Astrocyte (in vitro differentiated cells and primary cell): ENCODE measurements at places on chromosomes 2 and 18. TPM values are rescaled to one million over a fixed set of nuclear protein-coding genes. Genes with fewer than 3 reads are reported as not detected.

DNA sequence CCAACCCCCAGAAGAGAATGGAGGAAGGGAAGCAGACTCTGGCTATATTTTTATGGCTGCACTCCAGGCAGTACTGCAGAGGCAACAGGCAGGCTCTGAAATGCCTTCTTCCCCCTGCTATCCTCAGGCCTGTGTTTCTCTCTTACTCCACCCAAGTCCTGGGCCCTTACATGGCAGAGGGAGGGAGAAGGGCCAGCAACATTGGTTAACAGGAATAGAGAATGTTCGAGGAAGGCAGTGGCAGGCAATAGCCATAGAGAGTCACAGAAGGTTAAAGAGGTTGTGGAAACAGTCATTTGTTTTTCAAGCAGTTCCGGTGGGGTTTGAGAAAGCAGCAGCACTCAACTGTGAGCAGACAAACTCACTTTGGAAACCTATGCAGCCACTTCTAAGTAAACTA is 15.1 kb upstream of the DARS1 start:
- DNase-seq = no peak

ZNF638 gene
- total RNA-seq = 87.1 and 91.7 TPM in 2 replicates

GRCh38 chr2:239285932-239286230 is 114.9 kb downstream of the HDAC4 start:
- DNase-seq = no peak

- no peak for DNase-seq
These were observed 79.0 kb downstream of the STPG4 start for GRCh38 chr2:47076126-47076506.

DNA sequence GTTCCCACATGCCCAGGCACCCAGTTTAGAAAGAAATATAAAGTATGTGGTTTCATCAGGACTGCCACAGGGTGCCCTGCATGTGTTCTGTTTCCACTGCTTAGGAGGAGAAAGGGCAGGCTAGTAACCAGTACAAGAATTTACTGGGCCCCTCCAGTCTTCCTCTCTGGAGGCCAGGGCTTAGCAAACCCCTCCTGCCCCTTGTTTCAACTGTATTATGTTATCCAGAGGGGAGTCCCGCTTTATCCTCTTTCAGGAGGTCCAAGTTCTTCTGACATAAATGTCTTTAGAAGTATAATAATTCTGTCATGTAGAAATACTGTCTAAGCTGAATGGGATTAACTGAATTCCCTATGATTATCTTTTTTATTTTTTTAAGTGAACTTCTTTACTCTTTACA is 132.1 kb downstream of the WDSUB1 start:
- no peak for DNase-seq
